Activated CD8-positive, alpha-beta memory T cell treated with anti-CD3 and anti-CD28 coated beads for 4 hours (primary cell): ENCODE measurements at places on chromosomes 16 and 17.

- DNase-seq = no peak
Measured at GRCh38 chr16:20430948-20431347, 20.4 kb upstream of the ACSM2A start.

DNA sequence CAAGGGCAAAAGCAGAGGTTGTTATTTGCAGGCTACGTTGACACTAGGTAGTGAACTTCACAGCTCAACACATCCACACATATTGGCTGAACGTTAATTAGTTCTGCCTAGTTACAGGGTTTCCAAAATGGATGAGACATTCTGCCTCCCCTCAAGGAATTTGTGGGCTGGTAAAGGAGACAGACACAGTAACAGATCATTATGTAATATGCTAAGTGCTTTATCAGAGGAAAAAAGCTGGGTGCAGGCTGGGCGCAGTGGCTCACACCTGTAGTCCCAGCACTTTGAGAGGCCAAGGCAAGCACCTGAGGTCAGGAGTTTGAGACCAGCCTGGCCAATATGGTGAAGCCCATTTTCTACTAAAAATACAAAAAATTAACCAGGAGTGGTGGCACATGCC, 26.2 kb downstream of the BMERB1 start:
- no peak for DNase-seq

GRCh38 chr17:17382065-17382459, 78.9 kb downstream of the NT5M start:
- no peak for DNase-seq

DNA sequence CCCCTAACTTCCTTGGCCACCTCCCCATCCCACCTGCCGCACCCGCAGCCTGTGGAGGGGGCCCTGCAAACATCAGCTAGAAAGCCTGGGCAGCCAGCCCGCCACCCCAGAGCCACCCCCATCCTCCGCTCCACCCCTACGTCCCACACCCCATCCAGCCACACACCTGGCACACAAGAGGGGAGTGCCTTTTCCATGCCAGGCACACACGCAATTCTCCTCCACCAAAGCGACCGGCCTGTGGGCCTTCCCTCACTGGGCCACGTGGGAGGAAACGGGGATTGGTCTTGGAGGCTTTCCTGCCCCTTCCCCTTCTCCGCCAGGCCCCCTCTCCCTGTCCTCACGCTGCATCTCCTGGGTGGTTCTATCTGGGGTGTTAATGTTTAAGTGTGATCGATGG, 48.7 kb upstream of the TNRC6C start:
- DNase-seq = no peak

DNA sequence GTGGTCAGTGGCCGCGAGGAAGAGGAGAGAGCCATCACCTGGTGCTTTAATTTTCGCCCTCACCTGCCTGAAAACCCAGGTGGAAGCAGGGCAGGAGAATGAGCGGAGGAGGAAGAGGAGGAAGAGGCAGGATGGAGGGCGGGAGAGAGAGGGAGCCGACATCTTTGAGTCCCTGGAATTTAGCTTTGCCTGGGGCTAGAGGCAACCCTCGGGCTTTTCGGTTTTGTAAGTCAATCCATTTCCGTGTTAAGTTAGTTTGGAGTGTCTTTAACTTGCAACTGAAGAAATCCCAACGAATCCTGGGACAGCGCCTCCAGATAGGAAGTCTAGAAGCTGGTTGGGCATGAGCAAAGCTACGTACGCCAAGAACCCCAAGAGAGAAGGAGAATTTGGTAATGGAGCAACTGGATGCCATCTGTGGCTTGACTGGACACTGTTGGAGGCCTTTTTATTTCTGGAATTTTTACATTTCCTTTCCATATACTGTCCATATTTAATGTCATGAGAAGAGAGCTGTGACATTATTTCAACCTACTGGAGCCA, 36.9 kb upstream of the ATP2A3 start:
- no peak for DNase-seq

DNA sequence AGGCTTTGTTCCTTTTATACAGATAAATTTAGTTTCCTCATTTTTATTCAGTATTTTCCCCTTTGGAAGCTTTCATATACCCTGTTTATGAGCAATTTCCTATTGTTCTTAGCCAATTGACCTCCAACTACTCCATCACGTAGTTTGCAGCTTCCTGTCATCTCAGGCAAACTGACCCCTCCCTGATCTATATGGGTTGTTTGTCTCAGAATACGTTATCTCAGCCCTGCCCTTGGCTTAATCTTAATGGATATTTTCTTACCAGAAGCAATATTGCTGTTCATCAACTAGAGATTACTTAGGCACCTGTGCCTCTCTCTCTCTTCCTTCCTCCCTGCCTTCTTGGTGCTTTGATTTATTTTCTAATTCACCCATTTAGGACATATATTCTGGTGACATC, 81.2 kb downstream of the ZNF18 start:
- no peak for DNase-seq

DNA sequence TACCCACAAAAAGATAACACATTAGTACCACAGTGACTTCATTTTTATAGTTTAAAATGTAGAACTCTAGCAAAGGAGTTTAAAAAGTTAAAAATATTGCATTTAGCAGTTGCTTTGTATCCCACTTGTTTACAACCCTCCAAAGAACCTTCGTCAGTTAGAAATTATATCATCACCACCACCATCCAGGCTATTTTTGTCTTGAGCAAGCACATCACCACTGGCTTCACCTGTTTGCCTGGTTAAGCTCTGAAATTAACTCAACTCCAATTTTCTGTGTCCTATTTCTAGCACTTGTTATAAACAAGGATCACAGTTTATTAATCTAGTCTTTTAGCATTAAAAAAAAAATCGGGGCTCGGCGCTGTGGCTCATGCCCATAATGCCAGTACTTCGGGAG, 6.1 kb downstream of the GLYR1 start:
- DNase-seq = no peak

DNA sequence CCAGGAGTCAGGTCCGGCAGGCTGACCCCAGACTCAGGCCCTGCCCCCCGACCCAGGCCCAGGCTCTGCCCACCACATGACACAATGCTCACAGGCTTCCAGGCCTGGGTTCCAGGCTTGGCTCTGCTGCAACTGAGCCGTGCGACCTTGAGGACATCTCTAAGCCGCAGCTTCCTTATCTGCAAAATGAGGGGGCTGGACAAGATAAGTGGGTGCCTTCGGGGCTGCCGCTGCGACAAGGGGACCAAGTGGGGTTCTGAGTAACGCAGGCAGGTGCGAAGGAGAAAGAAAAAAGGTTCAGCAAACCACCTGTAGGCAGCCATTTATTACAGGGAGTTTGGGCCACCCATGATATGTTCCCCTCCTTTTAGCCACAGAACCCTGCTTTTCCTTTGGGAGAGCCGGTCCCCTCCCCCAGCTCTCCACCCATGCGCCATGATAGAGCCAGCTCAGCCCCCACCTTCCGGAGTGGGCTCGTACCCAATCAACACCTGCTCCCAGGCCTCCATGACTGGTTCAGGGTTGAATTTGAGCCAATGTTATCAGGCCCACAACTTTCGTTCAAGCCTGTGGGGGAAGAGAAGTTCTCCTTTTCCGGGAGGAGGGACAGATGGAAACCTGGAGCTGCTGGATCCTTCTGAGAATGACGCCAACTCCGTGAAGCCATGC, 38.2 kb downstream of the RTN4RL1 start:
- no peak for DNase-seq

GRCh38 chr17:2724784-2725164, 13.2 kb upstream of the CLUH start:
- no peak for DNase-seq

DNA sequence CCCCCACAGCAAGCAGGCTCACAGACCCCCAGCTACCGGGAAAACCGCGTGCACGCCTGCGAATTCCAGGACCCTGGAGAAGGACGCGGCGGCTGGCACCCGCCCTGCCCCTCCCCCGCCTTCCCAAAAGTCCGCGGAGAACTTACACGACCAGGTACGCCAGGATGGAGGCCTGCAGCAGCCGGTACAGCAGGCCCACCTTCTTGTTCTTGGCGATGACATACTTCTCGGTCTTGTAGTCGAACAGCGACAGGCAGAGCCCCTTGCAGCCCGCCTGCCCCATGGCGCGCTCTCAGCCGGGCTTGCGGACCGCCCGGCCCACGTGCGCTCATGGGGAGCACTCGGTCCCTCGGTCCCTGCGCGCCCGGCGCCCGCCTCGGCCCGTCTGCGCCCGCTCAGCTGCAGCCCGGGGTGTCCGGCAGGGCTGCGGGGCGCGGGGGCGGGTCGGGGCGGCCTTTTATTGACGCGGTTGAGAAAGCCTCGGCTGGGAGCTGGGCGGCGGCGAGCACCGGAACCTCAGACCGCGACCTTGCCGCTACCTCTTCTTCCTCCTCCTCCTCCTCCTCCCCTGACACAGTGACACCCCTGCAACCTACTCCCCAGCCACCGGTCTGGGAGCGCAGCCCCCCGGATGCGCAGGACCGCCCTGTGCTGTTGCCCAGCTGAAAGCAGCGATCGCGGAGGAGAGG, at the start of gene P2RX5:
TSS of gene P2RX5 (minus strand) at position 433 of the 689 bp plus-strand sequence. CDS start at position 283, 150 bp downstream.
- DNase-seq = no peak

GRCh38 chr17:46875849-46876352, 24.5 kb downstream of the WNT9B start:
- DNase-seq = no peak

DNA sequence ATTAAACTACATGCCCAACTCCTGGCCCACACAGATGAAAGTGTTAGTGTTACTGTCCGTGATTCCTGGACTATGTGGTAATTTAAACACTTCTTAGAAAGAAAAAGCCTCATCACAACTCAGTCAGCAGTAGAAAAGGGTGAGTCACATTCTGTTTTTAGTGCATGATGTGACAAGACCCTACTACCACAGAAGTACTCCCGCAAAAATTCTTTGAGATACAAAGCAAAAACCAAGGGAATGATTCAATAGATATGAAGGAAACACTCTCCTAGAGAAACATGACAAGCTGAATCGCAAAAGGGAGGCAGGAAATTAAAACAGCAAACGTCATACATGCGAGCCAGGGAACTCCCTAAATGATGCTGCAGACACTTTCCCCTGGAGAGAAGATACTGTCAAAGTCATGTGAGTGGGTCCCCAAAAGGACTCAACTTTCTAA, 14.4 kb downstream of the SNN start:
- DNase-seq = no peak

DNA sequence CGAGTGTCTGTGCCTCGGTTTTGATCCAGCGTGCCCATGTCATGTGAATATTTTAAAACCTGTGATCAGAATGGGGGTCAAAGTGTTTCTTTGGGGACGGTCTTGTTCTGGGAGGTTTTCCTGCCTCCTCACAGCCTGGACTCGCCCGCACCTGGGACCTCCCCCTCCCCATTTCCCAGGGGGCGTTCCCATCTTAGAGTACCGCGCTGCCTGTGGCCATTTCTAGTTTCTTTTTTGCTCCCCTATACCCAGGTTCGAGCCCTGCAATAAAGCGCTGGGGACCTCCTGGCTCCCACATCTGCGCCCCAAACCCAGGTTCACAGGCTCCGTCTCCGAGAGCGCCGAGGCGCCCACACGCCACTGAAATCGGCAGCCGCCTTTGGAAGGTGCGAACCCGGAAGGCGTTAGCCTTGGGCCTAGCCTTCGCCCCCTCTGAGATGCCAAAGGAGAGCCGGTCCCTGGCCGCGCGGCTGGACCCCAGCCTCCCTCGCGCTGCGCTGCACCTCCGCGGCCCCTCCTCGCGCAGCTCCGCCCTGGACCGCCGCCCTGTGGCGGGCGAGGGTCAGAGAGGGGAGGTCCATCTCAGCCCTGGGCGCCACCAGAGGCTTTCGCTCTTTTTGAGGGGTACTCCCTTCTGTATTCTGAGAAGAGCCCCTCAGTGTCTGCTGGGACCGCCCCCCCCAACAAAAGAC, 1.7 kb downstream of the KCNJ12 start:
- no peak for DNase-seq

GRCh38 chr16:66228792-66229191, 137.7 kb upstream of the CDH5 start:
- DNase-seq = no peak

DNA sequence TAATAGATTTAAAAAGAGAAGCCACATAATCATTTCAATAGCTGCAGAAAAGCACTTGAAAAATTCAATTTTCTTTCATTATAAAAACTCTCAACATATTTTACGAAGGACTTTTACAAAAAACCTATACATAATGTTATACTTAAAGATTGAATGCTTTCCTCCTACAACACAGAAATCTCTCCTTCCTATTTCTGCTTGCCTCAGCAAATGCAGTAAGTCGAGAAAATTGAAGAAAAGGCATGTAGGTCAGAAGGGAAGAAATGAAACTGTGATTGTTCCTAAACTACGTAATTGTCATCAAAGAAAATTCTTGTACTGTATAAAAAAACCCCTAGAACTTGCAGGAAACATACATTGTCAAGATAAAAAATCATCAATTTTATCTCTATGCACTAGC, 267.1 kb downstream of the BCAS3 start:
- DNase-seq = no peak

GRCh38 chr16:4209666-4210065, 32.2 kb downstream of the SRL start:
- DNase-seq = no peak

DNA sequence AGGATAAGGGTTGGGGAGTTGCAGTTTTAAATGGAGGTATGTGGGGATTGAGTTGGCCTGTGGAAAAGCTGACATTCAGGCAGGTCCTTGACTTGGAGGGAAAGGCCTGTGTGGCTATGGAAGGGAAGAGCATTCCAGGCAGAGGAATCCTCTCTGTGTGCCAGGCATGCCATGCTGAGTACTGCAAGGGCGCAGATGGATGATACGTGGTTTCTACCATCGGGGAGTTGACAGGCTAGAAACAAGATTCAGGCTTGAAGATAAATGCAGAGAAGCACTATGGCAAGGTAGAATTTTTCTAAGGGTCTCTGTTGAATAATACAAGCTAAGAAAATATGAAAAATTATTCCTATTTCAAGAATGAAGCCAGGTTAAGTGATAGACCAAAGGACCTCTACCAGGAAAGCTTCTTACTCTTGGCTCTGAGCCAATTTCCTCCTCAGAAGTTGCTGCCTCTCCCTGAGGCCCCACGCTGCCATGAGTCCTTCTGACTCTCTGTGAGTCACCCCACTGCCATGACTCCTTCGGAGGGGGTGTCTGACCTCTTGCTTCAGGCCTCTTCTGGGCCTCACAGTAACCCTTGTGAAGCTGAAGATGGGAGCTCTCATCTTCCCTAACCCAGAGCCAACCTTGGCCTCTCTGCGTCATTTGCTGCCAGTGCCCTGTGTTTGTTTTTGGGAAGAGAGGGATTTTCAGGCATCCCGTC, 75.8 kb downstream of the WNT3 start:
- no peak for DNase-seq

DNA sequence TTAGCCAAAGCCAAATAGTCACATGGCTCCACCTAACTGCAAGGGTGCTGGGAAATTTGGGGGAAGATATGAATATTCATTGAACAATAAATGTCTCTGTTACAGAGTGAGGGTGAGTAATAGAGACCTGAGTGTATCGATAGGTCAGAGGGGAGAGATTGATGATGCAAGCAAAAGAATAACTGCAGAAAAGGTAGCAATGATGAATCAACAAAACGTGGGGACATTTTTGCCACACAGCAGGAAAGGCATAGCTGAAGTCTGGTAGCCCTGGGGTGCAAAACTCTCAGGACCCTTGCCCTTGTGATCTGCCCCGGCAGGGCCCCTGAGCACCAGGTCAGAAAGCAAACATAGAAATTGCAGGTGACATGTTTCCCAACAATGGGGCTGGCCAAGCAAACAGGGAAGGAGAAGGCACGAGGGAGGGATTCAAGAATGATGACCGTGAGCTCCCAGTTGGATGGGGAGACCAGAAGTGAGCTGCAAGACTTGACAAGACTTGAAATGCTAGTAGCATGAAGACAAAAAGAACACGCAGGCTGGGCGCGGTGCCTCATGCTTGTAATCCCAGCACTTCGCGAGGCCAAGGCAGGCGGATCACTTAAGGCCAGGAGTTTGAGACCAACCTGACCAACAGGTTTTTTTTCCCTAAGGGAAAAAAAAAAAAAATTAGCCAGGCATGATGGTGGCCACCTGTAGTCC, 12.7 kb upstream of the HERPUD1 start:
- no peak for DNase-seq
